NCI-H460 (cell line): ENCODE measurements at places on chromosomes 7 and 10.

DNA sequence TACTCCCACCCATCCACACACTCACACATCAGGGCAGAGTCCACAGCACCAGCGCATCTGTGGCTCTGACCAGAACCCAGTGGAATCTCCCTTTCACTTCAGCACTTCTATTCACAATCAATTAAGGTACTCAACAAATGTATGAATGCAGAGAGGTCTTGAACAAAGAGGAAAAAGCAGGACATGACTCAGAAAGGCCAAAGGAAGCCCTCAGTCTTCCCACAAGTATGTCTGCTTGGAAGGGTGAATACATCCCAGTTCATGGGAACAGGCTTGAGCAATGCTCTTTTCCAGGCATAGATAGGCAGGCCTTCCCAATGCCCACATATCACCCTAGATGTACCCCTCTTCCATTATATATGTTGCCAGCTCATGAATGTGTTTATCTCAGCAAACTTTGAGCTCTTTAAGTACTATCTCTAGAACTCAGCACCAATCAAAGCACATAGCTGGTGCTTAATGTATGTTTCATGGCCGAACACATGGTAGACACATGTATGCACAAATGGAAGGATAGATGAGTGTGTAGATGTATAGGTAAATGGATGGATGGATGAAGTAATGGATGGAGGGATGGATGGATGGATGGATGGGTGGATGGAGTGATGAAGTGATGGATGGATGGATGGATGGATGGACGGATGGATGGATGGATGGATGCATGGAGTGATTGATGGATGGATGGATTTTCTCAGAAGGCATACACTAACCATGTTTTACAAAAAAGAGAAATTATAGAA is 507.6 kb downstream of the GRID1 start:
- DNase-seq: no peak

- DNase-seq: no peak
These were observed 116.8 kb downstream of the ETV1 start for GRCh38 chr7:13872709-13873108.

- no peak for DNase-seq
These were observed 146.3 kb downstream of the CELF2 start for GRCh38 chr10:11163780-11164550.

GRCh38 chr7:135748770-135749169 is at the start of gene FAM180A:
FAM180A (minus strand) TSS chr7:135748813; CDS start chr7:135748580, 233 bp downstream.
- no peak for DNase-seq

DNA sequence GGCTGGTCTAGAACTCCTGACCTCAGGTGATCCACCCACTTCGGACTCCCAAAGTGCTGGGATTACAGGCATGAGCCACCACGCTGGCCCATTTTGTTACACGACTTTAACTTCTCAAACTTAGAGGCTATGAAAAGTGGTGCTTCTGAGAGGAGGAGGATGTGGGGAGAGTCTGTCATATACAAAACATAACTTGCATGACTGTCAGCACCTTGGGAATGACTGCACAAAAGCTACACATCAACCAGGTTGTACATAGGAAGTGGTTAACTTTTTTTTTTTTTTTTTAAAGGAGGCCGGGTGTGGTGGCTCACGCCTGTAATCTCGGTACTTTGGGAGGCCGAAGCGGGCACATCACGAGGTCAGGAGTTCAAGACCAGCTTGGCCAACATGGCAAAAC is 43.4 kb upstream of the GSDME start:
- no peak for DNase-seq

- no peak for DNase-seq
These were observed 388.7 kb upstream of the SEMA3A start for GRCh38 chr7:84583331-84583730.

GRCh38 chr10:133488354-133488753 is 34.6 kb downstream of the SCART1 start:
- no peak for DNase-seq

- DNase-seq: no peak
These were observed 52.0 kb downstream of the C10orf90 start for GRCh38 chr10:126618466-126618865.

GRCh38 chr10:27104919-27105318 is 4.6 kb upstream of the ANKRD26 start:
- DNase-seq: no peak

GRCh38 chr7:85065306-85065705 is 121.5 kb downstream of the SEMA3D start:
- DNase-seq: peak; percentile 11

DNA sequence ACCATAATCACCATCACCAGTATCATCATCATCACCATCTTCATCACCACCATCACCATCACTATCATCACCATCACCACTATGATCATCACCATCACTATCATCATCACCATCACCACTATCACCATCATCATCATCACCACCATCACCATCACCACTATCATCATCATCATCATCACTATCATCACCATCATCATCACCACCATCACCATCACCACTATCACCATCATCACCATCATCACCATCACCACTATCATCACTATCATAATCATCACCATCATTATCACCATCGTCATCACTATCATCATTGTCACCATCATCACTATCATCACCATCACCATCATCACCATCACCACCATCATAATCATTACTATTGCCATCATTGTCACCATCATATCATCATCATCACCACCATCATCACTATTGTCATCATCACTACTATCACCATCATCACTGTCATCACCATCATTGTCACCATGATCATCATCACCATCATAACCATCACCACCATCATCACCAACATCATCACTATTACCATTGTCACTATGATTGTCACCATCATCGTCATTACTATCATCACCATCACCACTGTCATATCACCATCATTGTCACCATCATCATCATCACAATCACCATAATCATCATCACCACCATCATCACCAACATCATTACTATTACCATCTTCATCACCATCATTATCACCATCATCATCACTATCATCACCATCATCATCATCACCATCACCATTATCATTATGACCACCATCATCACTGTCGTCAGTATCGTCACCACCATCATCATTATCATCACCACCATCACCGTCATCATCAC is 154.7 kb downstream of the ACTR3B start:
- DNase-seq: no peak

DNA sequence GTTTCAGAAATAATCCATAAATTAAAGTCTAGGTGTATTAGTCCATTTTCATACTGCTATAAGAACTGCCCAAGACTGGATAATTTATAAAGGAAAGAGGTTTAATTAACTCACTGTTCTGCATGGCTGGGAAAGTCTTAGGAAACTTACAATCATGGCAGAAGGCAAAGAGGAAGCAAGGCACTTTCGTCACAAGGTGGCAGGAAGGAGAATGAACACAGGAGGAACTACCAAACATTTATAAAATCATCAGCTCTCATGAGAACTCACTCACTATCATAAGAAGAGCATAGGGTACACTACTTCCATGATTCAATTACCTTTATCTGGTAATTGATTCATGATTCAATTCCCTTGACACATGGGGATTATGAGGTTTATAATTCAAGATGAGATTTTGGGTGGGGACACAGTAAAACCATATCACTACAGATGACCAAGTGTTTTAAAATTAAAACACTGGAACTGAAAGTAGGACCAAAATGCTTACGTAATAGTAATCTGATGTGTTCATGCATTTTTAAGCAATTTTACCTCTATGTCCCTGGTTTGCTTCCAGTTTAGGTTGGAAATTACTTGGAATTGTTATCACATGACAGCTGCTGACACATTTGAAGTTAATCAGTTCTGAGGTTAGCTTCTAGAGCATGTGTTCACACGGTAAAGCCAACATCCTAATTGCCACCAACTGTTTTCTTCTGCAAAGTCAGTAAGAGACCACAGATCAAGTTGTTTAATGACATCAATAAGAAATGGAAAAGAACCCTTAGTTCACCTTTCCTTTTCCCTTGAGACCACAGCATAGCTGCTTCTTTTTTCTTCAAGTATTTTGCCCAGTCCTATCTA is 48.4 kb upstream of the SEMA3C start:
- DNase-seq: no peak

- DNase-seq: no peak
These were observed 44.6 kb downstream of the RASGEF1A start for GRCh38 chr10:43222210-43222720.

- peak; percentile 64 for DNase-seq
These were observed 182.9 kb downstream of the BMPER start for GRCh38 chr7:34087892-34088891.

DNA sequence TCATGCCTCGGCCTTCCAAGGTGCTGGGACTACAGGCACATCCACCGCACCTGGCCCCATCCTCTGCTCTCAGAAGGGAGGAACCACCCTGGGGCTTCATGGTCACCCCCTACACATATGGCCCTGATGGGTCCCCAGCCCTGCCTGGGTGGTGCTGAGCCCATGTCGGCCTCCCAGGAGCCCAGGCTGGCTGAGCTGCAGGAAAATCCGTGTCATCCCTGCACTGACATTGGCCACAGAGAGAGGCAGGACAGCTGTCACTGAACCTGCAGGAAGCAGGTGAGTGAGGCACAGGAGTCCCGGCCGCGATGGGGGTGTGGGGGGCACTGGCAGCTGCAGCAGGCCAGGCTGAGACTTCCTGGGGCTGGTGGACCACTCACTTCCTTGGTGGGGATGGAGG is 8.0 kb downstream of the GRIFIN start:
- DNase-seq: no peak

DNA sequence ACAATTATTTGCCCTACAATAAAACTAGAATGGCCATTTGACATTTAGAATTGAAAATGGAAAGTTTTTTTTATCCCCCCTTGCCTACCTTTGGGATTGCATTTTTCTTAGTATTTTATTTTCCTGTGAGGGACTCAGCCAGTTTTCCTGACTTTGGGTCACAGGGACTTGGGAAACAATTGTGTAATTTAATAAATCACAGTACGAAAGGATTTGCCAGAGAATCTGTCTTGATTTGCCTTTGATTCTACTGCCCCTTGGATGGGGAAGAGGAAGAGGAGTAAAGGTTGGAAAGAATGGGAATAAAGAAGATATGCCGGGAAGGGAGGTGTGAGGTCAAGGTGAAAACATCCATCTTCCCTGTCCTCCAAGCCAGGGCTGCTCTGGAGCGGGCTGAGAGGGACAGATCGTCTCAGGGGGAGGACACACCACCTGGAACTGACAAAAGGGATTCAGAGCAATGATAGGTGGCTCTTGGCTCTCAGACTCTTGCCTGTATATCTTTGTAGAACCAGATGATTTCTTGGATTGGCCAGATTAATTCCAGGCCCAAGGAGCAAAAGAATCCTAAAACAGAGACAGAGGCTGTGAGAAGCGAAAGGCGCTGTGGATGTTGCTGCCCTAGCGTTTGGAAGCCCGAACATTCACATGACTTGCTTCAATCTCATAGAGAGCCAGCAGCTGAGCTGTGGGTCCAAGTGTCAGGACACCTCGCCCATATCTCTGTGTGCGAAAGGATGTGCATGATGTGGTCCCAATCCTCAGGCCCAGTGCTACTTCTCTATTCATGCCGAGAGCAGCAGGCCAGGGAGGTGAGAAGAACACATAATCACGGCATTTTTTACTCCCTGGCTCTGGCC is 50.3 kb upstream of the ZEB1 start:
- DNase-seq: no peak

DNA sequence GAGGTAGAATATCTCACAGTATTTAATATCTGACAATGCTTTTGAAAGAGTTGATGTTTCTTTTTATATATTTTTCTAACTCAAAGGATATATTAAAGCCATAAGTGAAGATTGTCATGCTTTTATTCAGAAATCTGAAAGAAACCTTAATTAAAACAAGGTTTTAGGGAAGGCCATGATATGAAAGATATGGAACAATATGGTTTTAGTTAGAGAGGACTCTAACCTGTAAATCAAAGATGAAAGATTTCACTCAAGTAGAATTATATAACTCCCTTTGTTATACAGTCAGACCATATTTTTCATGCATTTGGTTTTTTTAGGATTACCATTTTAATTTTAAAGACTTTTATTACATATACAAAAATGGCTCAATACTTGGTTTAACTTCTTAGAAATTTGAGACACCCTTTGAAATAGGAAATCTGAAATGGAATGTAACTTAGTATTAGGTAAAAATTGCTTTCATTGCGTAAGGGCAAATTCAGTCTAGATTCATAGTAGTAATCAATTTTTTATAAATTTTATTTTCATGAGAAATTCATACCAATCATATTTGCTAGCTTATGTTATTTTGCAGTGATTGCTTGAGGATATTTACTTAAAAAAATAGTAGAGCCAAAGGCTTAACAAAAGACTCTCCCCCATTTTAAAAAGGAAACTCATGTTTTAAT is 119.8 kb downstream of the TWIST1 start:
- no peak for DNase-seq

DNA sequence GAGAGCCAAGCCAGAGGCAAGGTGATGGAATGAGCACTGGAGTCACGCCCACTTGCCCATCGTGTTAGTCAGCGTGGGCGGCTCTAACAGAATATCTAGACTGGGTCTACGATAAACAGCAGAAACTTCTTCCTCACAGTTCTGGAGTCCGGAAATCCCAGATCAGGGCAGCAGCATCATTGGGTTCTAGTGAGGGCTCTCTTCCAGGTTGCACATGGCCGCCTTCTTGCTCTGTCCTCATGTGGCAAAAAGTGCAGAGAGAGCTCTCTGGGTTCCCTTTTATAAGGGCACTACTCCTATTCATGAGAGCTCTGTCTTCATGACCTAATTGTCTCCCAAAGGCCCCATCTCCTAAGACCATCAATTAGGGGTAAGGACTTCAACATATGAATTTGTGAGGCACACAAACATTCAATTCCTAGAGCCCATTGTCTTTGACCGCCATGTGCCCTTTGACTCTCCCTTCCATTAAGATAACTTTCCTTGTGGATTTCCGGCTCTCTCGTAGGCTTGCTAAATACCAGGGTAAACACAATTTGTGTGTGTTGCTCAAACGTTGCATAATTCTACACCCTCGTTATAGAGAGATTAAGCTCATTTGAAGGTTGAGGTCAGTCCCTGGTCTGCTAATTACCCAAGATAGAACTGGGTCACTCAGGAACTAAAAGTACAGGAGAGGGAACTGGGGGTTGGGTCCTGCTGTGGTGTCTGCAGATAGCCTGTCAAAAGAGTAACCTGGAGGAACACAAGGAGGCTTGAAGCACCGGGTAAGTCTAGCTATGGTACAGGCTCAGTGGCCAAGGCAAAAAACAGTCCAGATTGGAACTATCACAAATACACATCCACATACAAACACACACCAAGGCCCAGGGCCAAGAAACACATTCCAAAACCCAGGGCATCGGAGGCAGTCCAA is 28.7 kb upstream of the USP6NL start:
- peak; percentile 14 for DNase-seq

- no peak for DNase-seq
These were observed 312.0 kb upstream of the FZD1 start for GRCh38 chr7:90951986-90952954.

DNA sequence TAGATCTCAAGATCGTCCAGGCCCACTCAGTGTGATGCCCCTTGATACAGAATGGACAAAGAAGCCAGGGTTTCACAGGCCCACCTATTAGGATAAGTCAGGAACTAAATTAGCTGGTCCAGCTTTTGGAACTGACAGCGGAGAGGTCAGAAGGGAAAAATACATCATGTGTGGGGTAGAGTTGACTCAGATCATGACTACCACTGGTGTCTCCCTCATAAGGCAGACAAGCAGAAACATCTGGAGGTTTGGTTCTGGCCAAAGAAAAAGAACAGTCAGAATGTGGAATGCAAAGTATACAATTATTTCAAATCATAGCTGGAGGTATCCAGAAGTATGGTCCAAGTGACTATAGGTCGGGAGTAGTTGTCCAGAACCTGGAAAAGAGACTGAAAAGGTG is 621.1 kb upstream of the CELF2 start:
- DNase-seq: no peak
